ENCODE measurements at places on chromosomes 16 and 17.

DNA sequence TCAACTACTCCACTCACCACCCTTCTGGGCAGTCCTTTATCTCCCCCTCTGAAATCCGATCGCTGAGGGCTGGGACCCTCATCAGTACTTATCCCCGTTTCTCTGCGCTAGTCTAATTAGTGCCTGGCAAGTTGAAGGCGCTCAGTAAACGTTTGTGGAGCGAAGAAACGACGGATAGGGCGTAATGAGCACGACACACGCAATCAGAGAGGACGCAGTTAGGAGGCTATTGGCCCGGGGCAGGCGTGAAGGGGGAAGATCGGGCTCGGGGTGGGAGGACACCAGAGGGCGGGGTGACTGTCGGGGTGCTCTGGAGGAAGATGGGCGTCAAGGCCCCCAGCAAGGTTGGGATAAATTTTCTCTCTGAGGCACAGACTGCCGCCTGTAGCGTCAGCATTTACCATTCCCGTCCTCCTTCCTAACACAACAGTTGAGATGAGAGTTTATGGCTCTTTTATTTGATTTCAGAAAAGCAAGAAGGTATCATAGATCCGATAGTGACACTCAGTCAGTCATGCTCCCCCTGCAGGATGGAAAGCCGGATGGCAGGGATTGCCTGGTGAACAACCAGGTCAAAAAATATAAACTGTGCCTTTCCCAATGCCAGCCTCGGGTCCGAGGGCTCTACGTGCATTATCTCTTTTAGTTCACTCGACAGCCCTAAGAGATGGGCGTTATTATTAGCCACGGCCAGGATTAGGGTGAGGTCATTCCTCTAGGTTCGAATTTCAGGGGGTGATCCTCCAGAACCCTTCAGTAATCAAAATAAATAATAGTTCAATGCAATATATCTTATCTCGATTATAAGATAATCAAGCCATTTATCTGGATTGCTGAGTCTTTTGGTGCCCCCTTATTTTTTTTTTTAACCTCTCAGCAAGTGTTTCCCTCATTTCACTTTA is 9.5 kb upstream of the ARL4D start:
- DNase-seq: peak; percentile 90

DNA sequence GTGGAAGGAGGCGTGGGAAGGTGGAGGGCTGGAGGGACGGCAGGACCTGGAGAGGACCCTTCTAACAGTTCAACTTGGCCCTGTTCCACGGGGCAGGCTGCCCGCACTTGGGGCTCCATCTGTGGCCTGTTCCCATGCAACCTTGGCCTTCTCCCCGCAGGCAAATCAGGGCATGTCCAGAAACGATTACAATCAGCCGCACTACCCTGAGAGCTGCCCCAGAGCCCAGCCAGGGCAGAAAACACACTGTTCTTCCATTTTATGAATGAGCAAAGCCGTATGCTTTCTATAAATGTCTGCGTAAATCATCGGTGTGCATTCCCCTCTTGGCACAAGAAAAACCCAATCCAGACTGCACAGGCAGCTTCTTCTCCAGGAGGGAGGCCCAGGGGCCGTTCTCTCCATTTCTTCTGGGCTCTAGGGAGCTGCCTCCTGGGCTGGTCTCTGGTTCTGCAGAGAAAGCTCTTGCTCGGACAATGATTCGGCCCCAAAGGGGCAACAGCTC is 228.7 kb downstream of the SOX9 start:
- no peak for DNase-seq

- DNase-seq: peak; percentile 65
These were observed 15.3 kb upstream of the TNS4 start for GRCh38 chr17:40516581-40517285.

DNA sequence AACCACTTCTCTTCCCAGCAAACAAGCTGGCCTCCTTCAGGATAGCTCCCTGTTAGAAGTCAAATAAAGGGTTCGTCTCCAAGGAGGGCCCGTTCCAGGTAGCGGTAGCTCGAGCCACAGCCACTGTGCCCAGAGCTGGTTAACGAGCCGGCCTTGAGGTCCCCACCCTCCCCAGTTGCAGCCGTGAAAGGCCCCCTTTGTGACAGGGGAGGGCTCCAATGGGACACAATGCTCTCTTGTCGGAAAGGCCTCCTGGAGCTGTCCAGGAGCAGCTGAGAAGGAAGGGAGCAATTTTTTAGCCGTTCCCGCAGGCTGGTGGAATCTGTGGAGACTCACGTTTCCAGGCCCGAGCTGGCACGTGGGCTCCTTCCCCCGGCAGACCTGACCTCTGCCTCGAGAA is 29.9 kb upstream of the FOXF1 start:
- DNase-seq: no peak

- no peak for DNase-seq
These were observed 49.3 kb downstream of the SIAH1 start for GRCh38 chr16:48335961-48336360.

DNA sequence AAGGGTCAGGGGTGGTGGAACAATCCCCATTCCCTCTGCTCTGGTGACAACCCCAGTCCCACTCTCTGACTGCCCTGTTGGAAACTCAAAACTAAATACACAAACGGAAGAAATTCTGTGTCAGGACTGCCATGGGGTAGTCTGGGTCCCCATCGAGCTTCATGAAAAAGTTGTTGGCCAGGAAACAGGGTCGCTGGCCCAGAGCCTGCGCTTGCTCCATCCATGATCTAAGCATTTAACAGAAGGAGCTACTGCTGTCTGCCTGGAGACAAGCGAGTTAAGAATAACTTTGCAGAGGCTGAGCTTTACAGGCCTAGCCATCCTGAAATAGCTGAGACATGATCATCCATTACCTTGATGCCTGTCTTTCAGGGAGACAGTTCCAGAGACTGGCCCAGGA is 32.4 kb upstream of the MYH10 start:
- no peak for DNase-seq

DNA sequence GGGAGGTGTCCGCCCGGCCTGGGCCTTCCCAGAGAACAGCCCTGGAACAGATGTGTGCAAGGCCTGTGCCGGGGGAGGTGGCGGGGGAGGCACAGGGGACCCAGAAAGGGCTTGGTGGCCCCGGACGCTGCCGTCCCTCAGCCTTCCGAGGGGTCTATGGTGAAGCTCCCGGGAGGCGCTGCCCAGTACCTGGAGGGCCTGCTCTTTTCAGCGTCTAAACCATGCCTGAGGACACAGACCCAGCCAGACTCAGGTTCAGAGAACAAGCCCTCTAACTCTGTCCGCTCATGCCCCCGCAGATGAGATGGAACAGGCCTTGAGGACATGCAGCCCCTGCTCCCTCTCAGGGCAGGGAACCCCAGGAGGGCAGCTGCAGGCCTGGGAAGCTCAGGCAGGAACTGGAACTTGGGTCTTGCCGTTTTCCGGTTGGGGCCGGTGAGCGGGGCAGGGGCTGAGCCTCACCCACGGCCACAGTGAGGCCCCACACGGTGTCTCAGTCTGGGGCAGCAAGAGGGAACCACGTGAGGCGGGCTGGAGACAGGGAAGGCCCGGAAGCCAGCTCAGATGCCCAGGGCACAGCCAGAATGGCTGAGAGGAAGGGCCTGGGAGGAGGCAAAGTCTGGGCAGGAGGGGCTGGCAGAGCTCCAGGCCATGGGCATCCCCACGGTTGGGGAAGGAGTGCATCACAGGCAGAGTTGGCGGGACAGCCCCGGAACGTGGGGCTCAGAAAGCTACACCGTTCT is 12.5 kb downstream of the SLC16A3 start:
- peak; percentile 89 for DNase-seq
